ENCODE measurements at places on chromosomes 11 and 22. TPM values are rescaled to one million over a fixed set of nuclear protein-coding genes. Genes with fewer than 3 reads are reported as not detected.
A peak's percentile ranks its signal among the peaks of the same experiment; 100 is the strongest.

DNA sequence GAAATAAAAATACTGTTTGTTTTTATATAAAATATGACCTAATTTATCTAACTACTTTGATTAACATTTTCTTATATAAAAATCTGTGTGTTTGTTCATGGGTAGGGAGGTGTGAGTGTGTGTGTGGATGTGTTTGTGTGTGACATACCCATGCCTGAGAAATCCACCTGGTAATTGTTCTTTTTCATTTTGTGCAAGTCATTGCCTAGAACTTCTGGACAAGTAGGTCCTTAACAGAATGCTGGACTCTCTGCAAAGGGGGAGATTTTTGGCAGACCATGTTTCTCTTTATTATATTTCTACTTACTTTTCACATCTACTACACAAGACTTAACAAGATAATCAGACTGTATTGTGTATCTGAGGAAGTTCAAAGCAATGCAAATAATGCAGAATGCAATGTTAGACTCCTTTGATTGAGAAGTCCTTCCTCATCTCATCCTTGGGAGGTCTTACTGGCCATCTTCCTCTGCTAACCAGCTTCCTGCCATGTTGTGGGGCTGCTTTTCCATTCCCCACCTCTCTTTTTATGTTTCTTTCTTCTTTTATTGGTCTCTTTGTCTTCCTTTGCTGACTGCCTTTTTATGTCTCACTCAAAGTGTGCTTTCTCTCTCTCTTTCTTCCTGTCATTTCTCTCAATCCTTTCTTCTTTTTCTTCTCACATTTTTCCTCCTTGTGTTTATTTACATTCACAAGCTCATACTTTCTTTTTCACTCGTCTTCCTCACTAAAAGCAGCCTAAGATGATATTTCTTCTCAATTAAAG lies 1017.0 kb upstream of the CNTN5 start:
- no peaks in the 10 kb centered on the region for H3K4me1 ChIP-seq
- no peak overlapping the region for H3K4me3 ChIP-seq
- H3K27me3 ChIP-seq = no peaks in the 10 kb centered on the region
- no peak overlapping the region for H3K27ac ChIP-seq
- DNase-seq = no peak

GRCh38 chr11:65997286-65997685 lies 4.7 kb downstream of the EIF1AD start:
- peaks cover 39% of the 10 kb centered on the region for H3K36me3 ChIP-seq
- H3K4me3 ChIP-seq = no peak overlapping the region
- DNase-seq = no peak
- peaks cover 13% of the 10 kb centered on the region for H3K4me1 ChIP-seq
- no peak overlapping the region for H3K27ac ChIP-seq

Gene NLRP14
- not detected for total RNA-seq

DNA sequence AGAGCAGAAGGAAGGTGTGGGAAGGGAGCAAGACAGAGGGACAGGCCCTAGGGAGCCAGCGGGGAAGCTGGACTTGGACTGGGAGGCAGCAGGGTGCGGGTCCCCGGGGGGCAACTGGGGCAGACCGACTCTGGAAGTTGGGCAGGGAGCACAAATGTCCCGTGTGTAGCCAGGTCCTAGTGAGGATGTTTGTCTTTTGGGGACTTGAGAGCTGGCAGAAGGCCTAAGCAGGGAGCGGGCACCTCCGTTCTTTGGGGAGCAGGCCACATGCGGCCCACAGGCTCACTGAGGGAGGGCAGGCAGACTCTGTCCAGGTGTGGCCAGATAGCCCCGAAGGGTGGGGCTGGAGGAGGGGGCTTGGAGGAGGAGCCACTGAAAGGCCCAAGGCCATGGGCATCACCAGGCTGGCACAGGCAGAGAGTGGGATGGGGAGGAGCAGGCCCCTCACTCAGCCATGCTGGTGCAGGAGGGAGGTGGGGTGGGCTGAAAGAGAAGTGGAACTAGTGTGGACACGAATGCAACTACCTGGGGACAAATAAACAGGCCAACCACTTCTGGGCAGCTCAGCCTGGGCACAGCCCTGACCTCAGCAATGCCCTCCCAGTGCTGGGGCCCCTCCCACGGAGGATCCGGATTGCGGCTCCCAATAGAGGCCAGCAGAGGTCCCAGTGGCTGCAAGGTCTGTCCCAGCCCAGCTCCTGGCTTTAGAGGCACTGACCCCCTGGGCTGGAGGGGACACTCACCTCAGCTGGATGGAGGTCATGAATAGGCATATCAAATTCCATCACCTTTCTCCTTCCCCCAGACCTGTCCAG lies 1.3 kb upstream of the SCARF2 start:
- H3K36me3 ChIP-seq = peaks cover 29% of the 10 kb centered on the region
- no peaks in the 10 kb centered on the region for H3K27me3 ChIP-seq
- DNase-seq = no peak
- peak overlapping the region; percentile 82 for H3K4me3 ChIP-seq
- peaks cover 47% of the 10 kb centered on the region for H3K4me1 ChIP-seq

Gene GGT1
- total RNA-seq = 2.5 TPM

DNA sequence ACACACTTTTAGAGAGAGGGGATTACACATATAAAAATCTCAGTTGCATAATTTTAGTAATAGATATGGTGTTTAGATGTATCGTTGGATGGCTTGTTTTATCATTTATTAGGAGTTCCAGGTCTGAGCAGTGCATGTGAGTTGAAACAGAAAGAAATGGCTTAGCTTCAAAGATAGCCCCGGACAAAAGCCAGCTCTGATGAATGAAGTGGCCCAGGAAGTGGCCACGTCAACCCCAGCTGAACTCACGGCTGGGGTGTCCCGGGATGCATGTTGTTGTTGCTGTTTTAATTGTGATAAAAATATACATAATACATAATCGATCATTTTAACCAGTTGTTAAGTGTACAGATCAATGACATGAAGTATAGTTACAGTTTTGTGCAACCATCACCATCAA lies 1513.6 kb downstream of the BRD1 start:
- no peaks in the 10 kb centered on the region for H3K36me3 ChIP-seq
- DNase-seq = no peak
- H3K27me3 ChIP-seq = peaks cover 45% of the 10 kb centered on the region

DNA sequence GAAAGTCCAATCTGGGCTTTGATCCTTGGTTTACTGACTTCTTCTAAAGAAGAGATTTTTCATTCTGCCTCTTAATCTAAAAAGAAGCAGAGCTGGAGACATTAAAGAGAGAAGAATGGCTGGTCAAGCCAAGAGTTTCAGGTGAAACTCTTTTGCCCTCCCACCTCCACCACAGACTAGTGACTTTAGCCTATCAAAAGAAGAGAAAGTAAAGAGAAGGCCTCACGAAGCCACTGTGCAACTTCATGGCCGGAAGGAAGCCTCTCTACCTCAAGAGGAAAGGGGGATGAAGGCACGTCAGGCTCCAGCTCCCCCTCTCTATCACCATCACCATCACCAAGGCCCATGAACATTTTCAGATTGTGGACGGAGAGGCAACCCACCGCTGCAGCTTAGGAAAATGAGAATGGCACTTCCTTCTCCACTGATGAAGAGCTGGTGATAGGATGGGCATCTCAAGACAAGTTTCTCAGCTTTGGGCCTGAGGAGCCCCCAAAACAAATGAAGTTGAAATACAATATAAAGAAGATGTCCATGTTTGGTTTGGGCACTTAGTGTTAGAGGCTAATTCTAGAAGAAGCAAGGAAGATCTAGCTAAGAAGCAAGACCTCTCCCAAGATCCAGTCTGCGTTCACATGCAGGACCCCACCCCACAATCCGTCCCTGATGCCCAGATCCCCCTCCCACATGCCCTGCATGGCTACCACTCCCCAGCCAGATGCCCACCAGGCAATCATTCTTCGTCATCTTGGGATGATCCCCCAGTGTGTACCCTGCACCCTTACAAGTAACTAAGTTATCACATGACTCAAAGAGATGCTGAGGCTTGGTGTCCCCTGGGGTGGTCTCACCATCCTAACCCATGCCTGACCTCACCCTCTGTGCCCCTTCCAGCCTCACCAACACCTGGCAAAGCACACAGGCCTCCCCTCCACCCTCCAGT lies 52.6 kb downstream of the IGSF9B start:
- peaks cover 38% of the 10 kb centered on the region for H3K36me3 ChIP-seq
- H3K27me3 ChIP-seq = no peaks in the 10 kb centered on the region
- DNase-seq = no peak
- no peak overlapping the region for H3K4me3 ChIP-seq

DNA sequence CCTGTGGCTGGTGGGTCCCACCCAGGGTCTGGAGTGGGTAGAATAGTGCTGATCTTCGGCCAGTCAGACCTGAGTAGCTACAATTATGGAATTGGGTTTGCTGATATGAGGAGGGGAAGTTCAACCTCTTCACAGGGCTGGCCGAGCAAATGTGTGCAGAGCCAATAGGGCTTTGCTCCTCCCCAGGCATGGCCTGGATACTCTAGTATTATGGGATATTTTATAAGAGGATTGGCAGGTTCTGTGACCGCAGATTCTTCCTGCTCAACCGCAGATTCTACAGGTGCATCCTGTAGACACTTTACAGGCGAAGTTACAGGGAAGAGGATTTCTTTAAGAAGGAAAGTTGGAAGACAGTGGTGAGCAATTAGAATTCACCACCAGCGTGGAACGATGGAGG lies 44.3 kb downstream of the TBC1D22A start:
- DNase-seq = no peak
- H3K27ac ChIP-seq = no peak overlapping the region
- peaks cover 4% of the 10 kb centered on the region for H3K4me1 ChIP-seq
- H3K27me3 ChIP-seq = no peaks in the 10 kb centered on the region
- no peak overlapping the region for H3K4me3 ChIP-seq
- H3K36me3 ChIP-seq = peaks cover 27% of the 10 kb centered on the region

Gene EFEMP2
- 111 TPM for total RNA-seq

GRCh38 chr11:72072348-72072747 lies 8.0 kb downstream of the NUMA1 start:
- no peak overlapping the region for H3K4me3 ChIP-seq
- no peaks in the 10 kb centered on the region for H3K36me3 ChIP-seq
- peaks cover 56% of the 10 kb centered on the region for H3K4me1 ChIP-seq
- no peaks in the 10 kb centered on the region for H3K27me3 ChIP-seq

Gene VSTM5
- total RNA-seq = 0.17 TPM

DNA sequence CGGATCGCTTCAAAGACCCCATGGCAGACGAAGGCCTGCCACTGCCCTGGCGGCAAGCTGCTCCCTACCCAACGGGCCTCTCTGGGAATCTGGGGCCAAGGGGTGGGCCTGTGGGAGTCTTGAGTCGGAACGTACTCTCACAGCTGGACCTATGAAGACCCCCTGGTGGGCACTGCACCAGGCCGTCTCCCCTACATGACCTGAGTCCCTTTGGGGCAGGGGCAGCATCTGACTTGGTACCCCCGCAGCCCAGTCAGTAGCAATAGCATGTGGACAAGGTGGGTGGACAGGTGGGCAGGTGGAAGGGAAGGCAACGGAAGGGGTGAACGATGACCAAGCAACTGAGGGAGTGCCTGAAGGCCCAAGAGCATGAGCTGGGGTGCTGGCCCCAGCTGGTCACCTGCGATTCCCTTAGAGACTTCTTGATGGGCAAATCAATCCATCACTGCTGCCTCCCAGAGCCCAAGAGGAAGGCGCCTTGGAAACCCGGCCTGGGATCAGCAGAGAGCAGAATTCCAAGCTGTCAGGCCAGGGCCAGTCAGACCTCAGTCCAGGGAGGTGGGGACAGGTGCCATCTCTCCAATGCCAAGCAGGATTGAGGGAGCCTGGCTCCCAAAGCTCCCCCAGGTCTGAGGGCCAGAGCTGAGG lies 35.3 kb downstream of the ARAP1 start:
- H3K4me3 ChIP-seq = no peak overlapping the region
- H3K36me3 ChIP-seq = peaks cover 27% of the 10 kb centered on the region
- peaks cover 68% of the 10 kb centered on the region for H3K4me1 ChIP-seq
- H3K27me3 ChIP-seq = no peaks in the 10 kb centered on the region

DNA sequence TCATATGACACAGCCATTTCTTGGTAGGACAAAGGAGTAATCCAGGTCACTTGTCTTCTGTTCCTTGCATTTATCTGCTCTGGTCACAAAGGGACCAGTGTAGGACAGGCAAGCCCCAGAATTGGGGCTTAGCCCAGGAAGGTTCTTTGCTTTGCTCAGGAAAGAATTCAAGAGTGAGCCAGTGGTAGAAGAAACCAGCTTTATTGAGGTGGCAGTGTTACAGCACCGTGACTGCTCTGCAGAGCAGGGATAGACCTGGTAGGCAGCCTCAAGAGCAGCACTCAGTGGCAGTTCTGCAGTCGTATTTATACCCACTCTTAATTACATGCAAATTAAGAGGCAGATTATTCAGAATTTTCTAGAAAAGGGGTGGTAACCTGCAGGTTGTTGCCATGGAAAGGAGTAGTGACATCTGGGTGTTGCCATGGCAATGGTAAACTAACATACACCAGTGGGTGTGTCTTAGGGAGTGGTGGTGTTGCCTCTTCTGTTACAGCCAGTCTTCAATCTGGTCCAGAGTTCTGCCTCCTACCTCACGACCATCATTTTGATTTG lies 84.9 kb upstream of the RAB1B start:
- no peak overlapping the region for H3K27ac ChIP-seq
- DNase-seq = no peak
- no peak overlapping the region for H3K4me3 ChIP-seq
- no peaks in the 10 kb centered on the region for H3K4me1 ChIP-seq
- no peaks in the 10 kb centered on the region for H3K36me3 ChIP-seq
- no peaks in the 10 kb centered on the region for H3K27me3 ChIP-seq

- no peaks in the 10 kb centered on the region for H3K27me3 ChIP-seq
- no peak overlapping the region for H3K4me3 ChIP-seq
- H3K4me1 ChIP-seq = peaks cover 26% of the 10 kb centered on the region
- H3K27ac ChIP-seq = peak overlapping the region; percentile 70
- H3K36me3 ChIP-seq = no peaks in the 10 kb centered on the region
- DNase-seq = no peak
These were observed 4.7 kb downstream of the FEN1 start for GRCh38 chr11:61797263-61797944.

GRCh38 chr11:123775289-123775688 lies 21.0 kb upstream of the OR6X1 start:
- no peaks in the 10 kb centered on the region for H3K27me3 ChIP-seq
- no peaks in the 10 kb centered on the region for H3K4me1 ChIP-seq
- no peak overlapping the region for H3K4me3 ChIP-seq
- no peaks in the 10 kb centered on the region for H3K36me3 ChIP-seq
- no peak for DNase-seq
- no peak overlapping the region for H3K27ac ChIP-seq

Gene TTC36
- 3.7 TPM for total RNA-seq
